ENCODE measurements at places on chromosomes 6 and 20.

- no peak for DNase-seq
These were observed 2.7 kb downstream of the MYT1 start for GRCh38 chr20:64166721-64167615.

GRCh38 chr6:13487122-13488014 lies at the start of gene GFOD1:
Gene GFOD1, minus strand, starts transcription at chr6:13487600. Its CDS starts 710 bp downstream, at chr6:13486890.
- DNase-seq: peak; percentile 89

DNA sequence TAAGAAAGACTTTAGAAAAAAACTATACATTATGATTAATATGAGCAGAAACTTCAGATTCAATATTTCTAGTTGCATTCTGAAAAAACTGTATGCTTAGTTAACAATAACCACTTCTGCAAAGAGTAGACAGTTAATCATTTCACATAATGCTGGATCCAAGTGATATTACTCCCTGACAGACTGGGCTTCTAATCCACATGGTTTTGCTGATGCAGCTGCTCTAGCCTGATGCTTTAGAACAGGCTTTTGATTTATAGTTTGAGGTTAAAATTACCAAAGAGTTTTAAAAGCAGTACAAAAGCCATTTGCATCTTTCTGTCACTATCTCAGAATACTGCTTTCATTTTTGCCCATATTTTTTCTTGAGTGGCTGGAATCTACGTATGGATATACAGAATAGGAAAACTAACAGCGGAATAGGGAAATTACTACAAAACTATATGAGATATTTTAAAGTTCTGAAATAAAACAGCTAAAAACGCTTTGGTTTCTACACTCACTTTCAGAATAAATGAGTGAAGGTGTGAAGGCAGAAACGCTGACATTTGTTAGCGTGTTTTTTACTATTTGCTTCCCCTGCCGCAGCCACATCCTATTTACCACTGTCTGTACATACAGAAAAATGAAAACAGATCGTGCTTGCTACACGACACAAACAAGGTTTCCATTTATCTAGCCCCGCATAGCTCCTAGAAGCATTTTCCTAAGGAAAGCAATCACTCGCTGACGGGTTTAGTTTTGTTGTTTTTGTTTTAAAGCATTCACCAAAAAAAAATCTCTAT lies 61.7 kb downstream of the METTL24 start:
- DNase-seq: no peak

DNA sequence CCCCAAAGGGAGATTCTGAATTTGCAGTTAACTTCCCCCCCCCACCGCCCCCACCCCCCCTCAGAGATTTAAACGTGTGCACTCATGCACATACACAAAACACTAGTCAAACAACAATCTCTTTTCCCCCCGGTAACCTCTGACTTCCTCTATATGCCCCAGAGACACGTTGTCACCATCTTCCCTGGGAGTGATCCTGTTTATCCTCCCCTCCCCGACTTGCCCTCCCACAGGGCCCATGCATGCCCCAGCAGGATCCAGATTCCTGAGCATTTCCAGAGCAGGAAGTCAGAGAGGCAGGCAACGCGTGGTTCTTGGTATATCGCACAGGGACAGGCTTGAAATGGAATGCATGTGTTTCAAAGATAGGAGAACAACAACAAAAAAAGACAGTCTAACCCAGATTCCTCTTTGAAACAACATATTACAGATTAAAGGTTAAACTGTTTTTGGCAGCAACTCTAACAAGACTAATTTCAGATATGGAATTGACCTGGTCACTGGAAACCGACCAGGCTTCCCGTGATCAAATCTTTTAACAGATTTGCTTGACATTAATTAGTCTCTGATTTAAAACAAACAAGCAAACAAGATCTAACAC lies 1.3 kb downstream of the BLCAP start:
- no peak for DNase-seq

All from activated CD4-positive, alpha-beta T cell treated with anti-CD3 and anti-CD28 coated beads, Interleukin-2, Interleukin-6, amounts not matched to agents 100 ng/mL and 50 ng/mL, durations not matched to agents 16 hours and 8 hours (primary cell).